ENCODE measurements at places on chromosomes 3 and 15. TPM values are rescaled to one million over a fixed set of nuclear protein-coding genes. Genes with fewer than 3 reads are reported as not detected.

The GRAMD2A gene
- total RNA-seq, result 1.5 TPM

The SHC4 gene
- 0.67 TPM for total RNA-seq

The GOLGA8S gene
- not detected for total RNA-seq

The MKRN3 gene
- under 0.01 TPM for total RNA-seq

The MLF1 gene
- total RNA-seq, result 6.6 TPM

Data from bronchus fibroblast of lung (primary cell).